Amygdala (tissue), 56 donors: ENCODE measurements at places on chromosomes 4 and X.

- DNase-seq, result no peak
Measured at GRCh38 chr4:124111411-124111810, 601.1 kb downstream of the ANKRD50 start.

DNA sequence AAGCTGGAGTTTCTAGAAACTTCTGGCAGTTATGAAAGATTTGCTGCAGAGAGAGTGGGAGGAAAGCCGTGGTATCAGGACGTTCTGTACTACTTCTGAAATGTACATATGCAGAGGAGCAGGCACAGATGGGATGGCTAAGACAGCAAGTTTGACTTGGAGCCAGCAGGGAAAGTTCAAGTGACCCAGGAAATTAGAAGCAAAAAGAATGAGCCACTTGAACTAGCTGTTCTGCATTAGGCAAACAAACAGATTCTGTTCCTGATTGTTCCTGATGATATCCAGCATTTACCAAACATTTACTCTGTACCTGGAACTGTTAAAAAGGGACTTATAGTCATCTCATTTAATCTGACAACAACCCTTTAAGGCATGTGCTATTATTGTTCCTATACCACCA is 41.4 kb upstream of the CXCL13 start:
- no peak for DNase-seq

GRCh38 chr4:69876071-69876470 is 16.1 kb upstream of the SULT1E1 start:
- DNase-seq, result no peak

GRCh38 chr4:20487446-20487845 is 212.8 kb upstream of the PACRGL start:
- DNase-seq, result no peak

GRCh38 chr4:80173841-80174240 is 23.5 kb upstream of the PRDM8 start:
- no peak for DNase-seq

GRCh38 chrX:71454222-71454621 is 78.7 kb upstream of the OGT start:
- DNase-seq, result no peak

GRCh38 chrX:19545651-19546050 is 30.3 kb upstream of the MAP3K15 start:
- DNase-seq, result no peak

DNA sequence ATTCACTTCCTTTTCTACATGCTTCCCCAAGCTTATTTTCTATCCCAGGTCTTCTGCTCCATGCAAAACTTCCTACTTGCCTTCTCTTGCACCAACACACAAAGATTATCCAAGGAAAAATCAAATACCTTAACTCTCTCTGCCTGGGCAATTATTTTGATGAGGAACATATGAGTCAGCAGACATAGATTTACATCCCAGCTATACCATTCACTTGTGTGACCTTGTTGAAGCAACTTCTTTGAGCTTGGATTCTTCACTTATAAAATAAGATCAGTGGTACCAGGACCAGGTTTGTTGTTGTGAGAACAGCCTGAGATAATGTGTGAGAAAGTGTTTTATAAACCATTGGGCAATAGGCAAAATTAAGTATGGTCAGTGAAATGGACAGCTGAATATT is 39.1 kb upstream of the TMEM192 start:
- no peak for DNase-seq

GRCh38 chr4:88697588-88698329 is at the start of gene NAP1L5:
Gene NAP1L5, minus strand, starts transcription at chr4:88697829. Its CDS starts 75 bp downstream, at chr4:88697754.
- DNase-seq, result peak; percentile 52

GRCh38 chr4:83250687-83251446 is 33.7 kb downstream of the COQ2 start:
- no peak for DNase-seq

GRCh38 chr4:186724058-186724863 is 605 bp upstream of the FAT1 start:
- DNase-seq, result no peak

- no peak for DNase-seq
Measured at GRCh38 chr4:86670756-86671155, 76.6 kb downstream of the PTPN13 start.

DNA sequence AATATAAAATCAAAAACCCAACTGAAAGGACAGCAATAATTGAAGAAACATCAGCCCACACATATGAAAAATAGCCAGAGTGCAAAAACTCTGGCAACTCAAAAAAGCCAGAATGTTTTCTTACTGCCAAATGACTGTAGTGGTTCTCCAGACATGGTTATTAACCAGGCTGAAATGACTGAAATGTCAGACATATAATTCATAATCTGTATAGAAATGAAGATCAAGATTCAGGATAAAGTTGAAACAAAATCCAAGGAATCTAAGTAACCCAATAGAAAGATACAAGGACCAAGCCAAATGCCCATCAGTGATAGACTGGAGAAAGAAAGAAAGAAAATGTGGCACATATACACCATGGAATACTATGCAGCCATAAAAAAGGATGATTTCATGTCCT is 553.3 kb upstream of the KLHL4 start:
- DNase-seq, result no peak

- DNase-seq, result no peak
Measured at GRCh38 chrX:150329868-150330267, 33.2 kb upstream of the MAMLD1 start.

GRCh38 chr4:139656614-139657486 is 8.8 kb upstream of the MGST2 start:
- no peak for DNase-seq

DNA sequence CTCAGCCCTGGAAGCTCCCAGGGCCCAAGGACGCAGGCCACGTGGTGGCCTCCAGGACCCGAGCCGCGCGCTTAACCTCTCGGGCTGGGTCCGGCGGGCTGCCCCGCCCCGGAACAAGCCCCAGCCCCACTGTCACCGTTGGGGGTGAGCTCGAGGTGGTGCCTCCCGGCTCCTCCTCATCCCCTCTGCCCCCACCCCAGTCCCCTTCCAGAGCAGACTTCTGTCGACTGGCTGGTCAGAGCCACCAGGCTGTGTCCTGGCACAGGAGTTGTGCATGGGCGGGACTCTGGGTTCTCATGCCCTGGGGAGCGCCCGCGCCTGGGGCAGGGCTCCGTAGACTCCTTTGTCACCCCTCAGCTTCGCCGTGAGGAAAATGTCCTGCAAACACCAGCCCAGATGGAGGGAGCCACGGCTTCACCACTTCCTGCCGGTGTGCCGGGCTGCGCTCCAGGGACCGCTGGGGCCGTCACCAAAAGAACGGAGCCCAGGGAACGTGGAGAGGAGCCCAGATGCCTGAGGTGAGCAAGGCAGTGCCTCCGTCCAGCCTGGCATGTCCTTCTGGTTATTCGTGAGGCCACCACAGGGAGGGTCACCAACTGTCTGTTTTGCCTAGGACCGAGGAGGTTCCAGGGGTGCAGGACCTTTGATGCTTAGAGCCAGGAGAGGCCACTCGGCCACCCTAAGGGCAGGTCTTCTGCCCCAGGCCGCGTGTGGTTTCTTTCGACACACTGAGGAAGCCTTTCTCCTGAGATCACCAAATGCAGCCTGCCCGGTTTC is 7.1 kb upstream of the RGS12 start:
- no peak for DNase-seq

DNA sequence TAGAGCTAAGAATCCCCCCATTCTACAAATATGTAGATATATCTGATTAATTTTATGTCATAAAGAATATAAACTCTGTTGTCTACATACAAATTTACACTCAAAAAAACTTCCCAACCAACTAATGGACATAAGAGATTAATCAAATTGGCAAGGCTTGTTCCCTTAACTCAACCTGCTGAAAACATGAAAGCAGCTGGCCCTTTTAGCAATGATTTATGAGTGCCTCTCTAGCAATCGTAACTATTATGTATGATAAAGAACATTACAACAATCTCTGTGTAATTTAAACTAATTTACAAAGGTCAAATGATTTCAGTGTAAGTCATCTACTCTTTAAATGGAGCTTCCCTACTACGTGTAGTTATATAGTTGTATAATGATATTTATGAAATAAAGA is 83.1 kb upstream of the FTHL17 start:
- no peak for DNase-seq

- no peak for DNase-seq
Measured at GRCh38 chr4:73721435-73721834, 18.9 kb upstream of the CXCL8 start.

DNA sequence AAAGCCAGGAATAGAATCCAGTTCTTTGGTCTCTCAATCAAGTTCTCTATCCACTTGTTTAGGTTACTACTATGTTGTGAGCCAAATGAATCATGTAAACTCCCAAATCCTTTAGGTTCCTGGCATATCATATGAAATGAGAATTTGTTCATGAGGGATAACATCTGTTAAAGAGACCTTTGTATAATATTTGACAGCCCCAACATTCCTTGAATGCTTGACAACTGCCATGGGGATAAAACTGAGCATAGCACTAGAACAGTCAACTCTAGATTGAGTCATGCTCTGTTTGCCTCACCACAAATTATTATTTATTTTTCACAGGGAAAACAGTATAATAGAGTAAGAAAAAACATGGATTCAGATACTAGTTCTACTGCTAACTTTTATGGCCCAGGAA is 93.3 kb downstream of the NAA11 start:
- no peak for DNase-seq

DNA sequence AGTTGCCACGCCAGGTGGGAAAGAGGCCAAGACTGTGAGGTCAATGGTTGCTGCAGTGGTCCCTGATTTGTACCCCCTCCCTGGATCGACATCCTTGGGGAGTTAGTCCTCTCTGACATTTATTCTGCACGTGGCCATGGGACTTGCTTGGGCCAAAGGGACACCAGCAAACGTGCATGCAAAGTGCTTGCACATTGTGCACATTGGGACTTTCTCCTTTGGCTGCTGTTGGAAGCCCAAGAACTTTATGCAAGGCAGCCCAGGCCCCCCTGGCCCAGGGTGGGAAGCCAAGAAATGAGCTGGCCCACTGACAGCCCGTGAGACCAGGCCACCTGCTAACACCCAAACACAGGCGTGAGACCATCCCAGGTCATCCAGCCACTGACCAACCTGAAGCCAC is 38.1 kb downstream of the SLC2A9 start:
- DNase-seq, result no peak

DNA sequence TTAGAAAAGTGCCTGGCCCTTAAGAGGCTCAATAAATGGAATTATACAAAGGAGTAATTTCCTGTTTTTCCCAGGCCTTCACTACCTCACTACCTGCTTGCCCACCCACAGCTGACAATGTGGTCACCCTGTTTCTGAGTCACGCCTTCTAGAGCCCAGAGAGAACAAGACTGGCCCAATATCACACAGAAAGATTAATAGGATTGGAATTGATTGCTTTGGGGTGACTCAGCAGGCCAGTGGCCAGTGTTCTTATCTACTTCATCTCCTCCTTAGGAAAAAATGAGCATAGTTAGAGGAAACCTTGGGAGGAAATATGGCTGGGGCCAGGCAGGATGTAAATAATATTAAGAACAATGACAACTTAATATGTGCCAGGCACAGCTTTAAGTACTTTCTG is 4.5 kb upstream of the FGF16 start:
- no peak for DNase-seq

- DNase-seq, result no peak
Measured at GRCh38 chrX:14362721-14363120, 166.6 kb upstream of the GLRA2 start.

- peak; percentile 42 for DNase-seq
Measured at GRCh38 chr4:3827616-3828492, 61.7 kb downstream of the ADRA2C start.

DNA sequence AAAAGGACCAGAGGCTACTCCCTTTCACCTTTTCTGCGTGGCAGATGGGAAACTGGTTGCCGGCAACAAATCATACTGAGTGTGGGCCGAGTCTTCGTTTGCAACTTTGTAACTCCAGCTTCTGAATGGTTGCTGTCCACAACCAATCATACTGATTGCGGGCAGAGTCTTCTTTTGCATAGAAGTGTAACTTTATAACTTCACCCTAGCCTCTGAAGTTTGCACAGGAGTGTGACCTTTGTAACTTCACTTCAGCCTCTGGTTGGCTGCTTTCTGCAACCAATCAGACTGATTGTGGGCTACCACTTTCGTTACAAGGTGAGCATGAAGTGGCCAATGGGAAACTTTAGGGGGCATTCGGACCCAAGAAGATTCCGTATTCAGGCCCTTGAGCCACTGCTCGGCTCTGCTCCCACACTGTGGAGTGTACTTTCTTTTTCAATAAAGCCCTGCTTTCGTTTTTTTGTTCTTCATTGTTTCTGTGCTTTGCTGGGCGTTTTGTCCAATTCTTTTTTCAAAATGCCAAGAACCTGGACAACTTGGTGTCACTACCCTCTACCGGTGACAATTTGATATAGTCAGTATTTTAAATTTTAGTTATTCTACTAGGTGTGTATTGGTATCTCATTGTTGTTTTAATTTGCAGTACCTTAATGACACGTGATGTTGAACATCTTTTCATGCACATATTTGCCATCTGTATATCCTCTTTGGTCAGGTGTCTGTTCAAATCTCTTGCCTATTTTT is 9.0 kb upstream of the PAGE5 start:
- no peak for DNase-seq

DNA sequence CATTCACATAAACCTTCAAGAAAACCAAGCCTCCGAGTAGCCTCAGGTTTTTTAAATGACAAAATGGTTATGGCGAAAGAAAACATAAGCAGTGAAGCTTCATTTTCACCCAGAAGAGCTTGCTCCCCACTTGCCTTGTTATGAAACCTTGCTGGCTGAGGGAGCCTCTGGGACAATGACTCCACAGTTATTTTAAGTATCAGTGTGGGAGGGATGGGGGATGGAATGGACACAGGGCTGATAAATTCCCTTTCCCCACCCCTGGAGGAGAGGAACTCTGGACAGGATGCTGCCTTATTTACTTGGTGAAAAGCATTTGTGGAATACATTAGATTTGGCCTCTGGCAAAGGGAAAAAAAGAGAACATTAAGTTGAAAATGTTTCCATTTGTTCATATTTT is 220.7 kb upstream of the CNKSR2 start:
- DNase-seq, result no peak

- no peak for DNase-seq
Measured at GRCh38 chrX:148568763-148569162, 68.3 kb downstream of the AFF2 start.

- no peak for DNase-seq
Measured at GRCh38 chr4:96354036-96354712, 514.3 kb downstream of the PDHA2 start.

- no peak for DNase-seq
Measured at GRCh38 chr4:86482306-86483172, 111.6 kb upstream of the PTPN13 start.

DNA sequence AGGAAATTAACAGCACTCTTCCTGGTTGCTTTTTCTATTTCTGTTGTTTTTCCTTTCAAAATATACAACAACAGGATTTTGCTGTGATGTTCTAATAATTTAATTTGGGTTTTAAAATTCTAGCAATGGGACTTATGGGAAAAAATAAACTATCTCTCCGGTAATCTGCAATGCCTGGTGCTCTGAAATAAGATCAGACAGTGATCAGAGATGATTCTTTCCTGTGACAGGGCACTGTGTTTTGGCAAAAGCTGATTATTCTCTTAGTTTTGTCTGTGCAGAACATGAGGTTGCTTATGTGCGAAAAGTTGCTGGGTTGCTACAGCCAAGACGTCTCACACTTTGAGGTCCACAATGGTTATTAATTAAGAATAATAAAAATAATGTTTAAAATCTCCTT is 291.7 kb downstream of the FBXO8 start:
- DNase-seq, result no peak
